ENCODE measurements at places on chromosomes 1 and 21.

GRCh38 chr1:22509815-22510214, 53.5 kb upstream of the EPHA8 start:
- no peak for DNase-seq

DNA sequence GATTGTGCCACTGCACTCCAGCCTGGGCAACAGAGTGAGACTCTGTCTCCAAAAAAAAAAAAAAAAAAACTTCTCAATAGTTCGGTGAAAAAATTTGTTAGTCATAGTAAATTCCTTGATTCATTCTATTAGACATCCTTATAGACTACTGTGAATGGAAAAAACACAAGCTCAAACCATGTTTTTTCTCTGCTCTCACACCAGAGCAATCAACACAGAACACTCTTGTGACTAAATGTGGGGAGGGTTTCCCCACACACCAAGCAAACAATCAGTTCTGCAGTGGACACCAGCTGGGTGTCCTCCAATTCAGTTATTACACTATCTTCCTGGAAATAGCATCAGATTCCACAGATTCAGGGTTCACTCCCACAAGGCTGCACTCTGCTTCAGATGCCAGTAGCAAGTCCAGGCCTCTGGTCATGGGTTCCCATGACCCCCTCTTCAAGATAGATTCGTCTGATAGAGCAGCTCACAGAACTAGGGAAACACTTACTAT, 69.1 kb upstream of the TEKT2 start:
- no peak for DNase-seq

GRCh38 chr1:226372885-226373284, 35.0 kb downstream of the PARP1 start:
- DNase-seq, result no peak

DNA sequence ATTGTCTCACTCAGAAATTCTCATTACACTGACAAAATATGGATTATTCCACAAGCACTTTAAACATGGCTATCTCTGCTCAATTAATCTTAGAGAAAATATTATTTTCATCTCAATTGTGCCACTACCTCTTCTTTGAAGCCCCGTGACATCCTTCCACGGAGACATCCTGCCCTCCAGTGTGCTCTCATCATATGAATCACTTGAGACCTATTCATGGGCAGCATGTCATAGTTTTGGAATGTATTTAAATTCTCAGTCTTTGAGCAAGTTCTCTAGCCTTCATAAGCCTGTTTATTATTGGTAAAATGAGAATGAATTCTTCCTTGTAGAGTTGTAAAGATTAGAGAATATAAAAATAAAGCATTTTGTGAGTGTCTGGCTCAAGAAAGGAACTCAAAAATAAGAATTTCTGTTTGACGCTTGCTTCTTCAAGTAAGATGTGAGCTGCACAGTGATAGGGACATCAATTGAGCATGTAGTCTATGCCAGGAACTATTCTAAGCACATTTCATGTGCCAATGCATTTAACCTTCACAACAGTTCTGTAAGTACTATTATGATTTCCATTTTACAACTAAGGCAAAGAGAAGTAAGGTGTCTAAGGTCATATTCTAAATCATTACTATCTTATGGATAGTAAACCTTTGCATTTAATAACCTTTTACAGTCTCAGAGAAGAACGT, 557.4 kb upstream of the ZRANB2 start:
- no peak for DNase-seq

GRCh38 chr1:170168265-170168664, 22.5 kb downstream of the NTMT2 start:
- no peak for DNase-seq

GRCh38 chr1:201347498-201348210, 29.8 kb downstream of the TNNT2 start:
- no peak for DNase-seq

DNA sequence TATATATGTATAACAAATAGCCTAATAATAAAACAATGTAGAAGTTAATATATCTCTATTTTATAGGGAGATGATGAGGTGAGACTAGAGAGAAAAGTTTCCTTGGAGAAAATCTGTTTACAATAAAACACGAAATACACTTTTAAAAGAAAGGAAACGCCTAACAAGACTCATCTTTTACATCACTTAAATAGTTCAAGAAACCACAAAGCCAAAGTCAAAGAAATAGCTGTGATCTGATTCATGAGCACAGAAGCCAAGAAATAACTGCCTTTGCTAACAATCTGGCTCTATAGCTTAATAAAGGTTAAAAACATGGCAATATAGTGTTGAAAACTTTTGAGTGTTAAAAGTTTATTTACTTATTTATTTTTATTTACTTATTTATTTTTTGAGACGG, 61.5 kb downstream of the TOR3A start:
- DNase-seq, result no peak

DNA sequence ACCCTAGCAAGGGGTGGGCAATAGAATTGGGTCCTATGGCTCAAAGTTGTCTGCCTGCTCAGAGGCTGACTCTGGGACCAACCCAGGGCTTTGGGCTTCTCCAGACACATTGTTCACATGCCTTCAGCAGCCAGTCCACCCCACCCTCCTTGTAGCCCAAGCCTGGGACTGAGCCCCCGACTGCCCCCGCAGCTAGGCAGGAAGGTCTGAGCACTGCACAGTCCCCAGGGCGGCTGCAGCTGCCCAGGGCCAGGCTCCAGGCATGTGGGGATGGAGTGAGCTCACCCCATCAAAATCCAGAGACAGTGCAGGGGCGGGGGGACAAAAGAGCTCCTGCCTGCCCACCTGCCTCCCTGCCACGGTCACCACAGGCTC, 35.6 kb downstream of the HSPG2 start:
- DNase-seq, result no peak

DNA sequence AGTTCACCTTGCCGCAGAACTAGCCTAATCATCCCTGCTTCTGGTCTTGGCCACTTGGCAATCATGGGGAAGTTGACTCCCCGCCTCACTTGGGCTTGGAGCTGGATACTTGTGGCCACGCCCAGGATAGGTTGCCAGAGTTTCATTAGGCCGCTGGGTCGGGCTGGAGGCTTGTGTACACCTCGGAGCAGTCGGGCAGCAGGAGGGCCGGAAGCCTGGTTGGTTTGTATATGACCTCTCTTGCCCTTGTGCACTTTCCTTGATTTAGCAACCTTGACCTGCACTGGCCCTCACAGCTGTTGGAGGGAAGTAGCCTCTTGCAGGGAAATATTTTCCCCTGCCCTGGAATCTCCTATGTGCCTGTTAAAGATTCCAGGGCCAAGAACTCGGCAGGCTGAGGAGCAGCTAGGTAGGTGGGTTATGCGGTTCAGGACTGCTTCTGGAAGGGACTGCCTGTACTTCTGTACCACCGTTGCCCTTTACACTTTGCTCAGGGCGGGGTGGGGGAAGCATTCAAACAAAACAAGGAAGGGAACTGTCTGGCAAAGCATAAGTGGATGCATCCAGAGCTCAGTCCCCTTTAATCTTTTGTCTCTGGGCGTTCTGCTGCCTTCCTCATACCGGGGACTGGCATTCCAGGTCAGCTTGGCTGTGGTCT, 83.5 kb downstream of the UCK2 start:
- no peak for DNase-seq

DNA sequence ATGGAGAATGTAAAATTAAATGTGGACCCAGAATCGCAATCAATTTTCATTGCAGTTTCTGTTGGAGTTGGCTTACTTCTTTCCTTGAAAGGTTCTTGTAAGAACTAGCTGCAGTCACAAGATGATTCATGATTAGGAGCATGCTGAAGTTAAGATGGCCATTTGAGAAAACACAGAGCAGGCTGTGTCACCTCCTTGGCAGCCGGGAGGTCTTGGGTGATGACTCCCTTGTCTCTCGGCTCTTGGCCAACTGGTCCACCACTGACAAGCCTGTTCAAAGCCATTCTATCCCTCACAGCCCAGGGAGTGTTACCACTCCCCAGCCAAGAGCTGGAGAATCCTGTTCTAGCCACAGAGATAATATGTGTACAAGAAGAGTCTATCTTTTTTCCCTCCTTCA, 40.6 kb downstream of the OPTC start:
- DNase-seq, result no peak

DNA sequence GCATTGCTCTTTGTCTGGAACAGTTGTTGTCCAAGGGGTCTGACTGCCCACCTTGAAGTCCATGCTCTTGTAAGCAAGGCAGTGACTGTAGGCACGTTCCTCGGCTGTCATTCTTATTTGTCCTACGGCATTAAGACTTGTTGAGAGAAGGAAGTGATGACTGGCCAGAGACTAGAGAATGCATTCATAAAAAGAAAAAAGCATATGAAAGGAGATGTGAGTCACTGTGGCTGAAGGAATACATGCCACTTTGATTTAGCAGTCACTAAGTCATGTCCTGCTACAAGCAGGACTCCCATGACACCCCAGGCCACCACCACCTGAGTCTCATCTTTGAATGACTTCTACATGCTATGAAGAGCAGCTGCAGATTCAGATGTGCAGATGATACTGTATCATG, 50.5 kb downstream of the CNN3 start:
- no peak for DNase-seq

DNA sequence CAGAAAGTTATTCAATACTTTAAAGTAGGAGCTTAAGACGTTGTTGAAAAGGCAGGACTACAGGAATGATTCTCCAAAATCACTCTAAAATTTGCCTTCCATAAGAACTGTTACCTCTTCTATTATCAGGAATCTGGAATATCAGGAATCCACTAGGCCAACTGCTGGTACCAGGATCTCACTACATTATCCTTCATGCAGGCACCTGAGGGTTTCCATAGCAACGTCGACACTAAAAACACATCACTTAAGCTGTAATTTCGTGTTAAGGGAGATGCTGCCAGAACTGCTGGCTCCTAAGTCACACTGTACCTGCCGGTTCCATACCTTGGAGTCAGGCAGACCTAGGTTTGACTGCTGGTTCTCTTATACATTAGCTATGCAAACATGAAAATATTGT, 139.7 kb upstream of the C1orf87 start:
- no peak for DNase-seq

- DNase-seq, result no peak
Observed at GRCh38 chr1:19758227-19758830, 41.4 kb downstream of the TMCO4 start.

- DNase-seq, result no peak
Observed at GRCh38 chr21:45575993-45576837, 34.0 kb upstream of the SLC19A1 start.

GRCh38 chr1:246279402-246279801, 227.7 kb downstream of the SMYD3 start:
- DNase-seq, result no peak

- no peak for DNase-seq
Observed at GRCh38 chr1:35605867-35606182, 32.7 kb downstream of the TFAP2E start.

DNA sequence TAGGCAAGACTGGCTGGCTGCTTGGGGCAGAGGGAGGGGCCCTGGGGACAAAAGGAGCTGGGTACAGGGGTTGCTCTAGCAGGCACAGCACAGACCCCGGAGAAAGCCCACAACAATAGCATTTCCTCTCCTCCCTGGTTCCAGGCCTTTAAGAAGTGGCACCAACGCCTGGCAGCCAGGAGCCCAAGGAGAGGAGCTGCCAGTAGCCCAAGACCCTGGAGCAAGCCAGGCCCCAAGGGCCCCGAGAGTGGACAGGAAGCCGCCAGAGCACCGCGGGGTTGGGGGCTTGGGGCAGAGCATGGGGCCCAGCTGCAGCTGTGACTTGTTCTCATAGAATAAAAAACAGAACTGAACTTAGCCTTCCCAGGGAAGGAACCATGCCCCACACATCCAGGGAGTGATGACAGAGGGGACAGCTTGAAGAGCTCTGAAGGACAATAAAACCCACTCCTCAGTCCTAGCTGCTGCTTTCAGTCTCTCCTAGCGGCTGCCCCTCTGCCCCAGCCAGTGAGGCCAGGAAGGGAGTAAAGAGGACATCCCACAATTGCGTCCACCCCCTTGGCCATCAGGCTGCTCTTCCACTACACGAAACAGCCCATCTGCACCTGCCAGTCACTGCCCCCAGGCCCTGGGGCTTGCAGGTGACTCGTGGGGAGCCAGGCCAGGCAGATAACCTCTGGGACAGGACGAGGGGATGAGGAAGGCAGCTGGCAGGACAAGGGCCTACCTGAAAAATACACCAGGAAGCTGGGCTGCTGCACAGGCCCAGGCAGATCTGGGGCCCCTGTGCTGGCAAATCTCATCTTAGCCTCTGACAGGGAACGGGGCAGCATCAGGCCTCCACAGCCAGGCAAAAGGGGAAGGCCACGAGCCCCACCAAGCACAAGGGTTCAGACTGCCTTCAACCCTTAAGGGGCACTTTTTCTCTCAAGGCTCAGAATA, 16.4 kb downstream of the MTHFR start:
- no peak for DNase-seq

GRCh38 chr1:161061419-161061818, 8.3 kb downstream of the ARHGAP30 start:
- no peak for DNase-seq

DNA sequence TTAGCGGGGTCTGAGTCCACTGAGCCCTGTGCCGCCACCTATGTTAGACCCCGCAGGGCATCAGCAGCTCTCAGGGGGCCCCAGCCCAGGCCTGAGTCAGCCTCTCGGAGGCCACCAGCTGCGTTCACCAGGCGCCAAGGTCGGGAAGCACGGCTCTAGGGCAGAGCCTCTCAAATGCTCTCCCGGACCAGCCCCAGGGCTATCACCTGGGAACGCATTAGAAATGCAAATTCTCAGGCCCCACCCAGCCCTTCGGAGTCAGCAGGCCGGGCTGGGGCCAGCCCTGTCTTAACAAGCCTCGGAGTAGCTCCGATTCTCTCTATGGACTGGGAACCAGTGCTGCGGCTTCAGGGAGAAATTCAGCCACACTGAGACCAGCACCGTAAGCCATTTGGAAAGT, 37.2 kb upstream of the TSPEAR start:
- DNase-seq, result no peak

- no peak for DNase-seq
Observed at GRCh38 chr21:44444286-44444931, 10.9 kb upstream of the LRRC3 start.

GRCh38 chr1:99634971-99635624, 10.8 kb upstream of the PALMD start:
- DNase-seq, result no peak

DNA sequence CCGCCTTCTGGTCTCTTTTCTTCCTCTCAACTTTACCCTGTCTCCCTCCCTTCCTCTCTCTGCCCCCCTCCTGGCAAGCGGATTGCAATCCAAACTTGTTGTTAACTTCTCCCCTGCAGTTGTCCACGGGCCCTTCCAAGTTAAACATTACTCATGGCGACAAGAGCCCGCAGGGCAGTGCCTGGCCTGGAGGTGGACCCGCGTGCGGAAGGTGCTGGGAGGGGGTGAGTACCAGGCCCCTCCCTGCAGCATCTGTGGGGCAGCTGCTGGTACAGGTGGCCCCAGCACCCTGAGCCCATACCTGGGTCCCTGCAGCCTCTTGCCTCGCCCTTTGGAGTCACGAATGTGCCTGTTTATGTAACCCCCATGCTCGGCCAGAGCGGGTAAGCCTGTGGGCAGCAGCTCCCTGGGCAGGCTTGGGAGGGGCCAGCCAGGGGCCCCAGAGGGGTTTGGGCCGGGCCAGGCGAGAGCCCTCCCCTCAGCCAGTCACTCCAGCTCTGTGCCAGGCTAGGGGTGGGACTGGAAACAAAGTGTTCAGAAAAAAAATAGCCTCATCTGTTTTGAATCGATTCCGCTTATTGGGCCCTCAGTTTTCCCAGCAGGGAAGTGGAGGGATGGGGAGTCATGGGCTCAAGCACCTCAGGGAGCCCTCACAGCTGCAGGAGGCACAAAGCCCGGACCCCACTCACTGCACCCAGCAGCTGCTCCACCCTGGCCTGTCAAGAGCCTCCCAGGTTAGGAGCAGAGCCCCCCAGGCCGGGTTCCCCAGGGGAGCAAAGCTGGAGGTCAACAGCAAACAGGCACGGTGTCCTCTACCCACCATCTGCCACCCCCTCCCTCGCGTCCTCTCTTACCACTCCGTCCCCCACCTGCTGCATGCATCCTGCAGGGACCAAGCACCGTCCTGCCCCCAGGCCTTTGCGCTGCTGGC, 14.0 kb upstream of the FAAP20 start:
- no peak for DNase-seq

GRCh38 chr1:197614916-197615692, 160.2 kb downstream of the DENND1B start:
- DNase-seq, result no peak

Data from KG1 (cell line).